CD4-positive, alpha-beta T cell treated with Interleukin-17A for 4 hours (primary cell): ENCODE measurements at places on chromosomes 5 and 9.

GRCh38 chr5:153081385-153081784 lies 409.1 kb upstream of the GRIA1 start:
- DNase-seq, result no peak

GRCh38 chr9:94881023-94881422 lies 154.5 kb downstream of the AOPEP start:
- DNase-seq, result no peak

DNA sequence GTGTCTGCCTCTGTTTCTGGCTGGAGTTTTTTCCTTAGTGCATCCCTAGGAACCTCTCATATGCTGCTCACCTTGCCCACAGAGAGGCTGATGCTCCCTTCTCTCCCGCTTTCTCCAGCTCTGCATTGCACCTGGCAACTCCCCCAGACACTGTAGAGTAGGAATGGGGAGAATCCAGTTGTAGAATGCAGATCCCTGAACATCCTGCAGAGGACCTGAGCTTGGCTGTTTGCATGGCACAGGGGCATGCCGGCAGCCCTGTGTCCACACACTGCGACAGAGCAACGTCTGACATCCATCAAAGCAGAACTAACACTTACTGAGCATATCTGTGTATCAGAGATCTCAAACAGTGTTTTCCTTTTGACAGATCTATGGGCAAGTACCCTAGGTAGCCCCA lies 19.9 kb downstream of the IDNK start:
- no peak for DNase-seq

GRCh38 chr5:171549274-171549673 lies 129.8 kb downstream of the FGF18 start:
- no peak for DNase-seq

DNA sequence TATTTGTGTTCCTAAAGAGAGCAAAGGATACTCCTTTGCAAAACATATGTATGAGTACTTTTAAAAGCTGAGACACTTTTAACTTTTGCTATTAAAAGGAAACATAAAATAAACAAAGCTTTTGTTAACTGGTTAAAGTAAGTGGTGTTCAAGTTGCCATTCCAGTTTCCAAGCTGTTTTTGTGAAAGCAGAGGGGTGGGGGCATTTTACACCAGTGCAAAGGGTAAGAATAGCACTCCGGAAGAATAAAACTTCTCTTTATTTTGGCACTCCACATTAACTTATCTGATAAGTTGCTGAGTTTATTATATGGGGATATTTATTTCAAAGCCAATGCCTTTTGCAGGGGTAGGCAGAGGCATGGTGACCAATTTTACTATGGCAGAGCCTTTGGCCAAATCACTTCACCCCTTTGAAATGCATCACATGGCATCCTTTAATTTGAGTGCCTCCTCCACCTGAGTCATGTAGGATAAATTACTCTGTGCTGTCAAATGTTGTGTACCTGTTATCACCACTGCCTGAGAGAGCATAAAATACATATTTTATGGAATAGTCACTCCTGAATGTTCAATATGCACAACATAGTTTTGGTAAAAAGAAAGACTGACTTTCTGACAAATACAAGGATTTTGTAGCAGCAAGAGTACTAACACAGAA lies 62.9 kb downstream of the MLLT3 start:
- DNase-seq, result no peak

GRCh38 chr5:134524826-134525682 lies at the start of gene JADE2:
Gene JADE2, plus strand, starts transcription at chr5:134525670. Its CDS starts 10,188 bp downstream, at chr5:134535858.
- peak; percentile 90 for DNase-seq

GRCh38 chr5:133244242-133244641 lies 192.4 kb downstream of the HSPA4 start:
- DNase-seq, result peak; percentile 12

- DNase-seq, result no peak
Measured at GRCh38 chr5:72760259-72760658, 56.2 kb upstream of the TNPO1 start.

GRCh38 chr5:72265032-72265877 lies 54.8 kb downstream of the MRPS27 start:
- DNase-seq, result no peak

- DNase-seq, result no peak
Measured at GRCh38 chr5:98470747-98471146, 302.7 kb upstream of the RGMB start.

- no peak for DNase-seq
Measured at GRCh38 chr9:20270161-20270560, 352.1 kb downstream of the MLLT3 start.

DNA sequence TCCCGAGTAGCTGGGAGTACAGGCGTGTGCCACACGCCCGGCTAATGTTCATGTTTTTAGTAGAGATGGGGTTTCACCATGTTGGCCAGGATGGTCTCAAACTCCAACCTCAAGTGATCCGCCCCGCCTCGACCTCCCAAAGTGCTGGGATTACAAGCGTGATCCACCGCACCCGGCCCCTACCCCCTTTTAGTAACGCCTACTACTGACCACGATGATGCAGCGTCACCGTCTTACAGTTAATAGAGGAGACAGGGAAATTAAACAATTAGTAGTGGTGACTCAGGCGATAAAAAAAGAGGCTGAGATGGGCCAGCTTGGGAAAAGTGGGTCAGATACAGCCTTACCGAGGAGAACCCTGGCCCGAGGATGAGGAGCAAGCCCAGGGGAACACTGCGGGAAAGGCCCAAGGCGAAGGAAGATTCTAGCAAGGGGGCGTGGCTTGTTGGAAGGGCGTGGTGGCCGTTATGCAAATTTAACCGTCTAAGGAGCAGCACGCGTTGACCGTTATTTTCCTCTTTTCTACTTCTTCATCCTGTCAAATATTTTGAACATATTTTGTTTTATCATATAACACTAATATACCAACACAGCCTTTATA lies 1.6 kb upstream of the SETX start:
- no peak for DNase-seq

DNA sequence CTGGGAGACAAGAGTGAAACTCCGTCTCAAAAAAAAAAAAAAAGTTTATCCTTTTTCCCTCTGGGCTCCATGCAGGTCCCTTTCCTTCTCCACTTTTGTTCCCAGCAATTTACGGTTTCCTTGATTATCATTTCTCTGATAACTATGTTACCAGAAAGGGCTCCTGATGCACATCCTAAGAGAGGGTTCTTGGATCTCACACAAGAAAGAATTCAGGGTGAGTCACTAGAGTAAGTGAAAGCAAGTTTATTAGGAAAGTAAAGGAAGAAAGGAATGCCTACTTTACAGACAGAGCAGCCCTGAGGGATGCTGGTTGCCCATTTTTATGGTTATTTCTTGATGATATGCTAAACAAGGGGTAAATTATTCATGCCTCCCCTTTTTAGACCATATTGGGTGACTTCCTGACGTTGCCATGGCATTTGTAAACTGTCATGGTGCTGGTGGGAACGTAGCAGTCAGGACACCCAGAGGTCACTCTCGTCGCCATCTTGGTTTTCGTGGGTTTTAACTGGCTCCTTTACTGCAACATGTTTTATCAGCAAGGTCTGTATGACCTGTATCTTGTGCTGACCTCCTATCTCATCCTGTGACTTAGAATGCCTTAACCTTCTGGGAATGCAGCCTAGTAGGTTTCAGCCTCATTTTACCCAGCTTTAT lies 13.5 kb upstream of the MELK start:
- DNase-seq, result no peak

- DNase-seq, result no peak
Measured at GRCh38 chr9:137960496-137960895, 82.9 kb downstream of the CACNA1B start.

DNA sequence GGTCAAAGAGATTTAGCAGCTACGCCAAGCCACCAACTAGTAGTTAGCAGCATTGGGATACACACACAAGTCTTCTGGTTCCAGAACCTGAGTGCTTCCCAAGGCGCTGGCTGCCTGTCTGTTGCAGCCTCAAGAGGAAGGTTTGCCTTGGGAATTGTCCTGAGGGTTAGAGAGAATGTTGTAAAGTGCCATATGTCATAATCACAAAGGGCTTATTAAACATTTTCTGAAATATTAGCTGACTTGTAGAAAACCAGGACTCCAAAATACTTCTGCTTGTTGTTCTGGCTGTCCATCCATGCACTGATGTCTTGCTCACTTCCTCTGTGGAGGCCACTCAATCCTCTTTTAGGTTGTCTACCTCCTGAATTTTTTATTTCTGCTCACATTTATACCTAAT lies 46.3 kb downstream of the SLC36A1 start:
- no peak for DNase-seq

DNA sequence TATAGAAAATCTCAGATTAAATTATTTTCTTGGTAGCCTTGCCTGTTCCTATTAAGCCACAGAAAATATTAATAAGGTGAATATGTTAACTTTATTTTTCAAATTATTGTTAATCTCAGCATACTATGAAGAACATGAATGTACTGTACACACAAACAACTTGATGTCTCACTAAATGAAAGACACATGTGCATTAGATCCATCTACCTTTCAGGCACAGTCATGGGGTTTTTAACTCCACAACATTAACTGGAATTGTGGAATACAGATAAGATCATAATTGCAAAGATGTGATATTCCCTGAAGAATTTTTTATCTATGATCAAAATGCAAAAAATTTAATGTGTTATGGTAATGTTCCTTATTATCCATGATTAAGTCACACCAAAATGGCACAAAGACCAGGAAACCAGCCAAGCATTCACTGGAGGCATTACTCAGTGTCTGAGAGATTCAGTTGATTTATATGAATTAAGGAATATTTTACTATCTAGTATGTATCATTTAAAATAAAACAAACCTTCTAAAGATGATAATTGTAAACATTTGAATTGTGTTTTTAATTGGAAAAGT lies 150.0 kb upstream of the VCAN start:
- DNase-seq, result no peak

DNA sequence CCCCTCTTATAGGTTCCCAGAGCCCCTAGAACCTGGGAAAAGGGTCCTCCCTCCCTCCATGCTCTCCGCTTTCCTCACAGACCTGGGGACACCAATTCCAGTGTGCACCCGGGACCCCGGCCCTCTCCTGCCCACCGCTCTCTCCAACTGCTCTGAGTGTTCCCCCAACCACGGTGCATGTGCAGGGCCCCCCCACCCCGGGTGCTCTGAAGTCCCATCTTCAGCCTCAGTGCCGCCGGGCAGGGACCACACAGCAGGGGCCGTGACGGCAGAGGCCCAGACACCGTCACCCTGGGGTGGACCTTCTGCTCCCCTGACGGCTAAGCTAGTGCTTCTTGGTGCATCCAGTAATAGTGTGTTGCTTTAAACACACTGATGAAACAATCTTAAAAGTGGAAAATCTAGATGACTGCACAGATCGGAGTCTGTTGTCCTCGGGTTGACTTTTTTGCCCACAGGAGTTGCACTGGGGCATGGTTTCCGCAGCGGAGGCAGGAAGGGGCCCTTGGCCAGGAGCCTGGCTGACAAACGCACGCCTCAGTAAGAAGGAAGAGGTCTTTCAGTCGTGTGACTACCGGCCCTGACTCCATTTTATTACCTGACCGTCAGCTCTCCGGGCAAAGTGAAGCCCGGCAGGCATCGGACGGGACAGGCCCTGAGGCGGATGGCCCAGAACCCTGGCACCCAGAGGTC lies 36.2 kb upstream of the SLC6A3 start:
- no peak for DNase-seq

GRCh38 chr9:127982912-127983311 lies 2.1 kb upstream of the EEIG1 start:
- DNase-seq, result peak; percentile 14

GRCh38 chr5:96823900-96824380 lies 16.2 kb upstream of the ERAP1 start:
- DNase-seq, result no peak

DNA sequence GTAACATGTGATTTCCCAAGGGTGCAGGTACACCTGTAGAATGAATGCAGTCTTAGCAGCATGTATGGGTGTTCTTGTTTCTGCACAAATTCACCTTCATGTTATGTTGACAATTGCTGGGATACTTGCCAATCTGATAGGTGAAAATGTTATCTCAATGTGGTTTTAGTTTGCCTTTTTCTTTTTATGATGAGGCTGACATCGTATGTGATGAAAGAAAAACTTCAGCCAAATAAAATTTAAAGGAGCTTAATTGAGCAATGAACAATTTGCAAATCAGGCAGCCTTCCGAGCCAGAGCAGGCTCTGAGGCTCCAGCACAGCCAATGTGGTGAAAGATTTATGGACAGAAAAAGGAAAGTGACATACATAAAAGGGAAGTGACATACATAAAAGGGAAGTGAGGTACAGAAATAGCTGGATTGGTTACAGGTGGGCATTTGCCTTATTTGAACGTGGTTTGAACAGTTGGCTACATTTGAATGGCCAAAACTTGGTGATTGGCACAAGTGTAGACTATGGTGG lies 10.5 kb downstream of the TAL2 start:
- DNase-seq, result no peak

DNA sequence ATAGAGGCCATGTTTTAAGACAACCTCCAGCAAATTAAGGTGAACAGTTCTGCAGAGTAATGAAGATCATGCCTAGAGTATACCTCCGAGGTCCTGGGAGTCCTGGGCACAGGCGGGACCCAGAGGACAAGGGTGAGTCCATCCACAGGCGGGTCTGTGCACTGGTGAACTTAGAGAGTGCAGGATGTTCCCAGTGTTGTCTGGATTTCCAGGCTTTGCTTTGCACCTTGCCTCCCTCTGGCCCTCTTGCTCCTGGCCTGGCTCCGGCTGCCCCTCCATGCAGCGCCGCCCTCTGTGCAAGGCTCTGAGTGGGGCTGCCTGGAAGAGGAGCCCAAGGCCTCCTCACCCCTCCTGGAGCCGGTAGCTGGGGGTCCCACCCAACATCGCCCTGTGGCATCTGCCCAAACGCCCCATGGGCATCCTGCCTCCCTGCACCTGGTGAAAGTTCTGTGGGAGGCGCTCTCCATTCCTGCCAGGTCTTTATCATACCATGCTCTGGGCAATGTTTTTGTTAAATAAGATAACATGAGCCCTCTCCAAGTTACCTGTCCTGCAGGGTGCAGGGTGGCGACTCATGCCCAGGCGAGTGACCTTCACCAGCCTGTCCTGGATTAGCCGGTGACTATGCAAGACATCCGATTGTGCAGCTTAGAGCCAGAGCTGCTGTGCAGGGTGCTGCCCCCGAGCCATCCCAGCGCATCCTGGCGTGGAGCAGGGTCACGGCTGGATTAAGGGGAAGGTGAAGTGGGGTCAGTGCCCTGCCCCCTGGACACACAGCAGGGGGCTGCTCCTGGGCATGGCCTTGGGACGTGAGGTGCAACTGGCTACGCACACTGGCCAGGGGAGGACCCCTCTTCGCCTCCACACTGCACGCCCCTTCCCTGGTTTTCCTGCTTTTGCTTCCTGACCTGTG lies 41.3 kb upstream of the LPCAT1 start:
- DNase-seq, result no peak

- no peak for DNase-seq
Measured at GRCh38 chr9:113651896-113652295, 188.4 kb downstream of the RGS3 start.

DNA sequence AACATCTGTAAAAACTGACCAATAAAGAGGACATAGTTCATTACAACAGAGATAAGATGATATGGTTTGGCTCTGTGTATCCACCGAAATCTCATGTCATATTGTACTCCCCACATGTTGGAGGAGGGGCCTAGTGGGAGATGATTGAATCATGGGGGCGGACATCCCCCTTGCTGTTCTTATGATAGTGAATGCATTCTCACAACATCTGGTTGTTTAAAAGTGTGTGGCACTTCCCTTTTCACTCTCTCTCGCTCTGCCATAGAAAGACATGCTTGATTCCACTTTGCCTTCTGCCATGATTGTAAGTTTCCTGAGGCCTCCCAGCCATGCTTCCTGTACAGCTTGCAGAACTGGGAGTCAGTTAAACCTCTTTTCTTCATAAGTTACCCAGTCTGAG lies 292.8 kb downstream of the SLF1 start:
- no peak for DNase-seq

- DNase-seq, result no peak
Measured at GRCh38 chr5:173760461-173761177, 127.5 kb upstream of the CPEB4 start.
